ENCODE measurements at places on chromosomes 5 and 9. TPM values are rescaled to one million over a fixed set of nuclear protein-coding genes. Genes with fewer than 3 reads are reported as not detected.

Gene SPINK4
- total RNA-seq, result not detected

Gene WDR31
- total RNA-seq, result 2.1 TPM

Gene MAMDC2
- total RNA-seq, result not detected

Gene ZNF483
- total RNA-seq, result 2.5 TPM

DNA sequence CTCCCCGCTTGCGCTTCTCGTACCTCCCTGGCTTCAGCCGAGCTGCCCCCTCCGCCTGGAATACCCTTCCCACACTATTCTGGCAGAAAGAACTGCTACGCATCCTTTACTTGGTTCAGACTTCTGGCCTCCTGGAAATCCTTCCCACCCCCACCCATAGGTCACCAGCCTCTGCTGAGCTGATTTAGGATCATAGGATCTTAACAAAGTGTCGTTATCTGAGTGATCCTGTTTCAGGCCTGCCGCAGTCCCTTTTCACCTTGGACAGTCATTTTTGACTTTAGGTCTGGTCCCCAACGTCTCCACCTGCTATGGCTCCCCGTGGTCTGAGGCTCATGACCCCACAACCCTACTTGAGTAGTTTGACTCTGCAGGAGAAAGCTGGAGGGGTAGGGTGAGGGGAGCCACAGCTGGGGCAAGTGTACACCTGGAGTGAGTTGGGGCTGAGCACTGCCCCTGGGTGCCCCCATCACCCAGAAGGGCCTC, 27.3 kb downstream of the EGR1 start:
- peak overlapping the region; percentile 84 for H3K4me3 ChIP-seq
- H3K27ac ChIP-seq, result peak overlapping the region; percentile 79
- peaks cover 23% of the 10 kb centered on the region for H3K27me3 ChIP-seq
- H3K4me1 ChIP-seq, result peaks cover 15% of the 10 kb centered on the region

GRCh38 chr9:79173932-79174331, 397.8 kb upstream of the TLE4 start:
- H3K36me3 ChIP-seq, result no peaks in the 10 kb centered on the region
- H3K4me1 ChIP-seq, result no peaks in the 10 kb centered on the region
- H3K27ac ChIP-seq, result no peak overlapping the region
- no peaks in the 10 kb centered on the region for H3K27me3 ChIP-seq

GRCh38 chr5:9108162-9108561, 437.7 kb downstream of the SEMA5A start:
- H3K4me3 ChIP-seq, result no peak overlapping the region
- H3K27ac ChIP-seq, result no peak overlapping the region
- no peaks in the 10 kb centered on the region for H3K27me3 ChIP-seq
- no peaks in the 10 kb centered on the region for H3K36me3 ChIP-seq
- DNase-seq, result no peak

DNA sequence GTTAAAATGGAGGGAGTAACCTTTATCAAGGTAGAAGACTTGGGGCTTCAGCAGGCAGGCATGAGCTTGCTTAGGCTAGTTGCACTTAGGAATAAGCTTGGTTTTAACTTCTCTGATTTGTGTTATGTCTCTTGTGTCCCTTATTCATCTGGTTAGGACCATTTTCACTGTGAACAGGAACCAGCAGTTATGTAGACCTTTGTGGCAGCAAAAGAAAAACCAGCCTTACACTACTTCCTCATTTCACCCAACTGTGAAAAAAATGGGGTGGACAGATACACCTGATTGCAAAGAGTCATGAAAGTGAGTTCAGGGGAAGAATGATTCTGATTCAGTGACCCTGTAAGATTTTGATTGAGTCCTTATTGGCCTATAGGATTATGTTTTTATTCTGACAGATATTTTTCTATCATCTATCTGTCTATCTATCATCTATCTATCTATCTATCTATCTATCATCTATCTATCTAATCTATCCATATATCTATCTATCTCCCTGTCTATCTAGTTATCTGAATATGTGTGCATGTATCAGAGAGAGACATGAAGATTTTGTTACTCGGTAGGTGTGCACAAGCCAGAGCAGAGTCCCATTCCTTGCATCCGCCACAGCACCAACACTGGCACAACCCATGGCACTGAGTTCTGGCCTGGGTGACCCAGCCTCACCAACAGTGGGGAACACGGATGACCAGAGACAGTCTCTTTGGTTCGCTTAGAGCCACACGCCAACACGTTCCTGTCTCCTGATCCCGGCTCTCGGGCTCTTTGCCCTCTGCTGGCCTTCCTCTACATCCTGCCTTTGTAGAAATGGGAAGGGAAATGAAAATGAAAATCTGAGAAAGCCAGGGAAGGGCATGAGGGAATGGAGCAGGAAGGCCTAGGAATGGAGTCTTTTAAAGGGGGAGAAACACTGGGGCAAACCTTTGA, 1.3 kb upstream of the ZNF366 start:
- no peak overlapping the region for H3K4me3 ChIP-seq
- no peak overlapping the region for H3K27ac ChIP-seq
- peaks cover 34% of the 10 kb centered on the region for H3K27me3 ChIP-seq
- no peaks in the 10 kb centered on the region for H3K36me3 ChIP-seq

DNA sequence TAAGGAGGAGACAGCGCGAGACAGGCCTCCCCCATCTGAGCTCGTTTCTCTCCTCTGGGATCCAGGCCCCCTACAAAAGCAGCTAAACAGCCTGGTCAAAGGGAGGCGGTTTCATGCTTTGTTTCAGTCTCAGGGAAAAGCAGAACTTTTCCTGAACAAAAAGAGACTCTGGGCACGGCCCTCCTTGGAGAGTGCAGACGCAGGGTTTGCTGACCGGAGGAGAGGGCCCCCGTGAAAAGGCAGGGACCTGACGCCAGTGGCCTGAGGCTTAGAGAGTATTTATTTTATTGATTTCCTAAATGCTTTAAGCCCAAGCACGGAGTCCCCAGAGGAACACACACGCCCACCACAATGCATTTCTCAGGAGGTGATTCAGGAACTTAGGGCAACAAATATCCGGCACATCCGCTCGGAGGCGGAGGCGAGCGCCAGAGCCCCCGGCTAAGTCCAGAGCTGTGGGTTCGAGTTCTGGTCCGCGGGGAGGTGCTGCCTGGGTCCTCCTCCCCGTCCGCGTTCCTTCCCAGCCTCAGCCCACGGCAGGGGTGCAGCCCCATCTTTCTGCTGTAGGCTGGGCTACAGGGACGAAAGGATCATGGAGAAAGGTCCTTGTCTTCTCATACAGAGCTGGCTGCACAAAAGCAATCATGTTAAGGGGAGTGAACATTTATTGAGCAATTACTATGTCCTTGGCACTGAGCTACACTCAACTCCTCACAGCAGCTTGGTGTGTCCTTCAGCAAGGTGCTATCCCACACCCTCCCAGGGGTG, 40.0 kb downstream of the PTGES start:
- no peak overlapping the region for H3K4me3 ChIP-seq
- H3K4me1 ChIP-seq, result peaks cover 17% of the 10 kb centered on the region
- no peak overlapping the region for H3K27ac ChIP-seq
- H3K36me3 ChIP-seq, result no peaks in the 10 kb centered on the region
- peaks cover 5% of the 10 kb centered on the region for H3K27me3 ChIP-seq

DNA sequence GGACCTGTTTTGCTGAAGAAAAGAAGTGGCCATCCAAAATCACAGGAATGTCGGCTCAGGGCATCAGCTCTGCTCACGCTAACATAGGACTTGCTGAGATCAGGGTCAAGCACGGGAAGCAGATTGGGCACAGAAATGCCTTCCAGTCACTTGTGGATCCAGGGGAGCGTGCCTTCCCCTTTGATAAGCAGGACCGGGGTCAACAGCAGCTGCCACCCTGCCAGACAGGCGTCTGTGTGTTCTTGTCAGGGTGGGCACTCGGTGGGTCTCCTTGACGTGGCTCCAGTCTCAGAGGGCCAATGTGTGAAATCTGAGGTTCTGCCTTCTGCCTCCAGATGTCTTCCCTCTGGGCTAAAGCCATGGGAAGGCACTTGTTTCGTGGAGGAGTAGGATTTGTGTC, 313.7 kb upstream of the IRX4 start:
- peaks cover 4% of the 10 kb centered on the region for H3K27me3 ChIP-seq
- no peaks in the 10 kb centered on the region for H3K36me3 ChIP-seq
- no peak for DNase-seq
- no peak overlapping the region for H3K27ac ChIP-seq

GRCh38 chr5:135234242-135234641, 164.8 kb downstream of the MACROH2A1 start:
- H3K27me3 ChIP-seq, result no peaks in the 10 kb centered on the region
- H3K36me3 ChIP-seq, result no peaks in the 10 kb centered on the region
- H3K4me1 ChIP-seq, result no peaks in the 10 kb centered on the region
- no peak for DNase-seq
